ENCODE measurements at places on chromosomes 13 and 19.

GRCh38 chr19:39845584-39845932, 621 bp downstream of the FBL start:
- DNase-seq = no peak

DNA sequence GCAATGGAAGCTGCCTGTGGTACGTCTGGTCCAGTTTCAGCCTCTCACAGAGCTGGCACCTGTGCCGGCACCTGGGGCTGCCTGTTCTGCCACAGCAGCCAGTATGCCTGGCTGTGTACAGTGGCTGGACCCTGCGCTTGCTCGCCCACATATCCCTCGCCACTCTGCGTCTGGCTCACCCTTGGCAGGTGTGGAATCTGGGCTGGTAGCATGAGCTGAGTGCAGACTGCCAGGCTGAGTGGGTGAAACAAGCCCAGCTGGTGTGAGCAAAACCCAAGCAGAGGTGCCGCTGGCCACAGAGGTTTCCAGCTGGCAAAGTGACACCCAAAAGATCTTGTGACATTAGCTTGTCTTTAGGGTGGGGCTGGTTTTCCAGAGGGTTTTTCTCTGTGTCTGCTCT, 80.7 kb downstream of the ING1 start:
- DNase-seq = no peak

- no peak for DNase-seq
Observed at GRCh38 chr19:40006273-40006691, 9.4 kb downstream of the ZNF546 start.

- DNase-seq = no peak
Observed at GRCh38 chr13:40928980-40929379, 90.1 kb downstream of the ELF1 start.

GRCh38 chr13:45925151-45925550, 73.6 kb upstream of the SIAH3 start:
- no peak for DNase-seq

DNA sequence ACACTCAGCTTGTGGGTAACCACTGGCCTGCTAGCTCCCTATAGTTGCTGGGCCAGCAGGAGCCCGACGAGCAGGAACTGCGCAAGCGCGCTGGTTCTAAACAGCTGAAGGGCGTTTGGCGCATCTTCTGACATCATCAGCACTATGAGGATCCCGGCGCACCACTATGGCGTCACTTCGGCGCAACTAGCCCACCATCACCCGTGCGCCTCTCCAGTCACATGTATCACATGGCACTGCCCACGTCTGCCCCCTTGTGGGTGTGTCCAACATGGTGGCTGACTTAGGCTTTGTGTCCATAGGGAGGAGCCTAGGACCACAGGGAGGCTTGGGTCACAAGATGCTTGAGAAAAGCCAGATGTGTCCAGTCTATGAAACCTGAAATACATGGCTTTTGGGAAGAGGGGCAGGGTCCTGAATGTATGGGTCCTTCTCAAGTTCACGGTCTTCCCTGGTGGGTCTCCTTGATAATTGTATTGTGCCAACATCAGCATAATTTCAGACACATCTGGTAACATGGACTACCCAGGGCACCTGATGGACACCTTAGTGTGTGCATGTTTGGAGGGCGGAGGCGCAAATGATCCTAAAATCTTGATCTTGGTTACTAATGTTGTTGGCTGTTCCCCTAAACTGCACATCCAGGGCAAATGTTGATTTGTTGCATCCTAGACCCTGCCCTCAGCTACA, 18.0 kb downstream of the KLK4 start:
- DNase-seq = no peak

- no peak for DNase-seq
Observed at GRCh38 chr13:82693607-82694006, 1188.7 kb downstream of the SLITRK1 start.

- DNase-seq = no peak
Observed at GRCh38 chr19:28067882-28068281, 1145.1 kb downstream of the UQCRFS1 start.

DNA sequence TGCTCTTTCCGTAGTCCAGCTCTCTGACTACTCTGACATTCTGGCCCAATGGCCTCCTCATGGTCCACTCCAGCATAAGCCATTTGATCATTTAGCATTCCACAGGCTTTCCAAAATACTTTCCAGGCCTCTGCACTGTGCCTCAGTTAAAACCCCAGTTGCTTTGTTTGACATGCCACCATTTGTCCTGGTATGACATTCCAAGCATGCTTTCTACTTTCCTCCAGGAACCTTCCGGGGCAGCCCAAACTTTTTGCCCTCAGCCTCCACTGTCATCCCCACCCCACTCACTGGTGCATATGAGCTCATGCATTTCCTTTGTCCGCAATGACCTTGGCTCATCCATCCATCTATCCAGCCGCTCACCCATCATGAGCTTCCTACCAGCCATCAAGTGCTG, 41.8 kb upstream of the WASF3 start:
- peak; percentile 5 for DNase-seq

DNA sequence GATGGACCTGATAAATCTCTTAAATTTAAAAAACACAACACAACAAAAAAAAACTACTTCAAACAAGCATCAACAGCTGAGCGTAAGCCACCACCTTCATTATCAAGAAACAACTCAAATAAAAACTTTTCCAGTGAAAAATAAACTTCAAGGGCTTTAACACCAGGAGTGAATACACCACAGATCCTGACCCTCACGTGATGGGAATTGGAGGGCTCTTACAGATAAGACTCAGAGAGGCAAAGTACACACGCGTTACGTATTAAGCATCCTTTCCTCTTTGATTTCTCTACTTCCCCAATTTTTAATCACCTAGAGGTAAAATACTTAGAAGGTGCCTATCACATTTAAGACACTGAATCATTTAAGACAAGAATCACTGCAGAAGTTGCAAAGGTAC, 573 bp upstream of the STARD13 start:
- DNase-seq = no peak

- DNase-seq = no peak
Observed at GRCh38 chr13:31115616-31116015, 46.1 kb downstream of the HSPH1 start.

- no peak for DNase-seq
Observed at GRCh38 chr13:47474839-47475238, 526.2 kb downstream of the SUCLA2 start.

GRCh38 chr19:35777086-35777841, 1.9 kb downstream of the ARHGAP33 start:
- DNase-seq = peak; percentile 40

DNA sequence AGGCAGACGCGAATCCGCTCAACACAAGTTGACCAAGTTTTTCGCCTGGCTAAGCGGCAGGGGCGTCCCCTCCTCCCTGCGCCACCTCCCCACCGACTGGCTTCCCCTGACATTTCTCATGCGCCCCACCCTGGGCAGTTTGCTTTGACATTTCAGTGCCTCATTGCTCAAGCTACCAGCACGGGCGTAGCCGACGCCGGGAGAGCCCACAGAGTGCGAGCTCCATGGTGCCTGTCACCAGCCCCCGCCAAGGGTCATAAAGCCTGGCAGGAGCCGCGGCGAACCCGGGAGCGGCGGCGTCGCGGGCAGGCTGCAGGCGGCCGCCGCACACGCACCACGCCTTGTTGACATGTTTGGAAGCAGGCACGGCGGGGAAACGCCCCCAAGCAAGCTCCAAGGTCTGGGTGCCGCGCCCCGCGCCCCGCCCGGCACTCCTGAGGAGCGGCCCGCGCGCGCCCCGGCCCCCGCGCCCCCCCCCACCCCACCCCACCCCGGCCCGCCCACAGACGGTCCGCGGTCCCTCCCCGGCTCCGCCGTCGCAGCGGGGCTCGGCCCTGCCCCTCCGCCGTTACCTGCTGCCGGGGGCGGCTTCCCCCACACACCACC, 601 bp downstream of the FBXL3 start:
- no peak for DNase-seq

DNA sequence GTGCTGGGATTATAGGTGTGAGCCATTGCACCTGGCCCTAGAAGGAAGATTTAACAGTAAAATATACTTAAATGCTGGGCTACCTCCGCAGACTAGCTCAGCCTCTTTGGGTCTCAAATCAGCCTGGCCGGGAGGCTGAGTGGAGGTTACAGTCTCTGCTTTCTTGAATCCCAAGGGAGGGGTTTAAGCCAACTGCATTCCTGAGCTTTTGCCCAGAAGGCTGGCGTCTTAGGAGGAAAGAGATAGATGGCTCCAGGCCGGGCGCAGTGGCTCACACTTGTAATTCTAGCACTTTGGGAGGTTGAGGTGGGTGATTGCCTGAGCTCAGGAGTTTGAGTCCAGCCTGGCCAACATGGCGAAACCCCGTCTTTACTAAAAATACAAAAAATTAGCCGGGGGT, 623 bp upstream of the C5AR1 start:
- no peak for DNase-seq

GRCh38 chr19:38386300-38386970, 1.4 kb downstream of the GGN start:
- DNase-seq = no peak

DNA sequence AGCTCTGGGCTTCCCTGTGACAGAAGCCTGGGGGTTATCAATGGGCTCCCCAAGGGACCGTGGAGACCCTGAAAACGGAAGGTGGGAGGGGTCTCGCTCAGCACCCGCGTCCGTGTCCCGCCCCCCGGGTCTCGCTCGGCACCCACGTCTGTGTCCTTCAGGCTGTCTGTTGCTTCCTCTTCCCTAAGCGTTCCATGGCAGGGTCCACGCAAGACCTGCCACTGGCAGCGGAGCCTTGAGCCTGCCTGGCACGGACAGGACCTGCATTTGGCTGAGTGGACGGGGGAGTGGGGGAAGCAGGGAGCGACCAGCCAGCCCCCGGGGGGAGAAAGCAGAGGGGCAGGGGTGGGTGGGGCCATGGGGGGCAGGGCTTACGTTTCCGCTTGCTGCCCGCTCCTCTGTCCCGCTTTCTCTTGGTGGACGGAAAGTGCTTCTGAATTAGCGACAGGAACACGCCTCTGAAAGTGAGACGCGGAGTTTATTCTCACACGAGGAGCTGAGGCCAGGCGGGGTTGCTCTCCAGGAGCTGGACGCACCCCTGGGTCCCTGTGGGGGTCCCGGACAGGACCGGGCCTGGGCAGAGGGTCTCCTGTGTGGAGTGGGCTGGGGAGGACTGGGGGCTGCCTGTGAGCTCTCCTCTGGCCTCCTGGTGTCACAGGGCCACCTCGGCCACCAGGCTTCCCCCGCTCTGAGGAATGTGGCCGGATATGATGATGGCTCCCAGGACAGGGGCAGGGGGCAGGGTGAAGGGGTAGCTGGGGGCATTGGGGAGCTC, 12.0 kb downstream of the GPX4 start:
- DNase-seq = no peak

GRCh38 chr19:35702223-35703012, 1.9 kb upstream of the ZBTB32 start:
- DNase-seq = peak; percentile 94

DNA sequence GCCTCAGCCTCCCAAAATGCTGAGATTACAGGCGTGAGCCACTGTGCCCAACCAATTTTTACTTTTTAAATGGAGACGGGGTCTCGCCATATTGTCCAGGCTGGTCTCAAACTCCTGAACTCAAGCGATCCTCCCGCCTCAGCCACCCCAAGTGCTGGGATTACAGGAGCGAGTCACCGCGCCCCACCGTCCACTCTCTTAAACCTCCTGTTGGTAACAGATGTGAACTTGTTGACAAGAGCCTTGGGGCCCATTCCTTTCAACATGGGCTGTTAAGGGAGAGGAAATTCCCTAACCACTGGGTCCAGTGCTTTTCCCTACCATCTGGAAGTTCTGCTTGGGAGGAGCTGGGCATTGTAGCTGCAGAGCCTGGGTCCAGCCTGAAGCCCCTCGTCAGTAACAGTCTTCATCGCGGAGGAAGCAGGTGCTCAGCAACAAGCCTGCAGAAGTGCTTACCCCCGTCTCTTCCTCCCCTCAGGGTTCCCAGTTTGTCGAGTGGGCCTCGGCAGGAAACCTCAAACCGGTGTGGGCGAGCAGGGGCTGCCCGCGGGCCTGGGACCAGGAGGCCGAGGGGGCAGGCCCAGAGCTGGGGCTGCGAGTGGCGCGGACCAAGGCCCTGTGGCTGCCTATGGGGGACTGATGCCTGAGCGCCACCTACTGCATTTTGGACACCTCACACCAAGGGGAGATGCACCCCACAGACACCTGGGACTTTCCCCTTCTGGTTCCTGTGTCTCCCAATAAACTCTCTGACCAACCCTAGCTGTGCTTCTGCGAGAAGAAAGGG, 4.0 kb upstream of the FLT3LG start:
- no peak for DNase-seq

DNA sequence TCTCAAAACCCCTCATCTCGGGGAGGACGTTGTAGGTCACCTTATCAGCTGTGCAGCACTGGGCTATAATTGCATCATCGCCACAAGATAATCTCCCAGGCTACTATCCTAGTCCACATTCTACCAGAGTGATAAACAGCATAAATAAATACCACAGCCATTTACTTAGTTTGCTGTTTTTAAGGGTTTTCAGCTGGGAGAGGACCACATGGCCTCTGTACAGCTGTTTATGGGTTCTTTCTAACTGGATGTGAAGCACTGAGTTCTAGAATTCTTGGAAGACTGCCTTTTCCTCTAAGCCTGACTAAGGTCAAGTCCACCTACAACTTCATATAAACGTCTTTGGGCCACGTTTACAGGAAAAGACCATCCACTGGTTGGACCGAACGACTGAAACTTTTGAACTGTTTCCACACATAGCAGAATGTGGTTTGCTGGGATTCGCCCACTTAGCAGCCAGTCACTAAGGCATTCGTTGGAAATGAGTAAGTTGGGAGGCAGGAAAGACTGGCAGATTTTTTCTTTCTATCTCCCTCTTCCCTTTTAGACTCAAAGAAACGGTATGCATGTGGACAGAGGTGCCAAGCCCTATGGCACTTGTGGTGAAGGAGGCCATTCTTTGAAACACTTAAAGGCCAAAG, 752.5 kb upstream of the SGCG start:
- DNase-seq = no peak

DNA sequence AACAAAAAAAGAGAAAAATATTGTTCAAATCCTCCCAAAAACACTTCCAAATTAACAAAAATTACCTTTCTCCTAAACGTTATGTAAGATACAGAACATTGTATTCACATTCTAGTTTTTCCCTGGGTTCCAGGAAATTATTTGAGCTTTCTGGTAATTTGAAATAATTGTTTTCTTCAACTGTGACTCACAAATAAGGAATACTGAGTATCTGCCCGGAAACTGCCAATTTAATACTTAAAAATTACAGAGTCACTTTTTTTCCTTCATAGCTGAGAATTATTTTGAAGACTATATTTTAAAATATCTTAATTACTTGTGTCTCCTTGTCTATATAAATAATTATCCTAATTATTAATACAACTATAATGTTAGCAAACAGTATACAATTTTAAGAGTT, 709.0 kb upstream of the ARGLU1 start:
- no peak for DNase-seq

DNA sequence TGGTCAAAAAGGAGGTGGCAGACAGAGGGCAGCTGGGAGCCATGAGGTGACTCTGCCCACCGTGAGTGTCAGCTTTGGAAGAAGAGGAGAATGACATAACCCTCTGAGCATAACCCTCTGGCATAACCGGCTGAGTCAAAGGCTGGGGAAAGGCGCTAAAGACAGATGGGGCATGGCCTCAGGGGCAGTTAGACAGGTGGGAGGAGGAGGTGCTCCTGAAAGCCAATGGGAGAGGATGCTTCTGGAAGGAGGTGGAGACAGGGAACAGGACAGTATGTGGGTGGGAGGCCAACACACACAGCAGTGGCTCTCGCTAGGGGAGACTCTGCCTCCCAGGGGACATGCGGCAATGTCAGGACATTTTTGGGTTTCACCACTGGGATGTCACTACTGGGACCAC, 17.1 kb downstream of the ELAVL1 start:
- no peak for DNase-seq

GRCh38 chr19:36847968-36848367, 2.7 kb upstream of the ZNF345 start:
- no peak for DNase-seq

Measured in NT2/D1 (cell line).